CD4-positive, alpha-beta T cell (primary cell): ENCODE measurements at places on chromosomes 7 and 10. TPM values are rescaled to one million over a fixed set of nuclear protein-coding genes. Genes with fewer than 3 reads are reported as not detected.

The WNT16 gene
- not detected for total RNA-seq

The IFIT1B gene
- total RNA-seq = 0.14 TPM

- no peak for DNase-seq
- no peaks in the 10 kb centered on the region for H3K36me3 ChIP-seq
- no peak overlapping the region for H3K27ac ChIP-seq
- H3K4me1 ChIP-seq = no peaks in the 10 kb centered on the region
- no peak overlapping the region for H3K4me3 ChIP-seq
These were observed 197.8 kb upstream of the TMEM72 start for GRCh38 chr10:44713307-44713706.

GRCh38 chr7:85565276-85565675 is 378.4 kb upstream of the SEMA3D start:
- H3K27me3 ChIP-seq = no peaks in the 10 kb centered on the region
- no peaks in the 10 kb centered on the region for H3K4me1 ChIP-seq
- no peak overlapping the region for H3K27ac ChIP-seq
- DNase-seq = no peak
